B cell (primary cell): ENCODE measurements at places on chromosomes 4 and X. TPM values are rescaled to one million over a fixed set of nuclear protein-coding genes. Genes with fewer than 3 reads are reported as not detected.
A peak's percentile ranks its signal among the peaks of the same experiment; 100 is the strongest.

DNA sequence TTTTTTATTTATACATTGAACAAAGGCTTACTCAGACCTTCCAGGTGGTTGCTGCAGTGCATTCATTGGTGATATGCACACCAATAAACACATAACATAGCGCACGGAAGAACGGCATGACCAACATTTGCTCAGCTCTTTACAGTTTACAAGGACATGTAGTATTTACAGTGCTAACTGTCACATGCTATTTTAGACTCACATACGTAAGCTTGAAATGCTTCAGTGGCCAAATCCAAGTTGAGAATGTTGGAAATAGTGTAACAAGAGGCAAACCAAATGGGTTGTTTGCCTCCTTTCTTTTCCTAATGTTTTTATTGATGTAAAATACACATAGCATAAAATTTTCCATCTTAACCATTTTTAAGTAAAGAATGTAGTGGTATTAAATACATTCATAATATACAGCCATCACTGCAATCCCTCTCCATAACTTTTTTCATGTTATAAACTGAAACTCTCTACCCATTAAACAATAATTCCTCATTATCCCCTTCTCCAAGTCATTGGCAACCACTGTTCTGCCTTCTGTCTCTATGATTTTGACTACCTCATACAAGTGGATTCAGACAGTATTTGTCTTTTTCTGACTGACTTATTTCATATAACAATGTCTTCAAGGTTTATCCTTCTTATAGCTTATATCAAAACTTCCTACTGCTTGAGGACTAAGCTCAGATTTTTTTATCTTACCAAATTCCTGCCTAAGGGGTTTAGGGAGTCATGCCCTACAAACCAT is 1722.9 kb upstream of the AGA start:
- H3K27ac ChIP-seq = no peak overlapping the region
- H3K27me3 ChIP-seq = no peaks in the 10 kb centered on the region
- no peaks in the 10 kb centered on the region for H3K36me3 ChIP-seq
- no peaks in the 10 kb centered on the region for H3K4me1 ChIP-seq
- DNase-seq = no peak

- no peak for DNase-seq
- H3K36me3 ChIP-seq = no peaks in the 10 kb centered on the region
- H3K4me3 ChIP-seq = no peak overlapping the region
- H3K4me1 ChIP-seq = no peaks in the 10 kb centered on the region
Observed at GRCh38 chr4:127606823-127607222, 25.9 kb upstream of the INTU start.

DNA sequence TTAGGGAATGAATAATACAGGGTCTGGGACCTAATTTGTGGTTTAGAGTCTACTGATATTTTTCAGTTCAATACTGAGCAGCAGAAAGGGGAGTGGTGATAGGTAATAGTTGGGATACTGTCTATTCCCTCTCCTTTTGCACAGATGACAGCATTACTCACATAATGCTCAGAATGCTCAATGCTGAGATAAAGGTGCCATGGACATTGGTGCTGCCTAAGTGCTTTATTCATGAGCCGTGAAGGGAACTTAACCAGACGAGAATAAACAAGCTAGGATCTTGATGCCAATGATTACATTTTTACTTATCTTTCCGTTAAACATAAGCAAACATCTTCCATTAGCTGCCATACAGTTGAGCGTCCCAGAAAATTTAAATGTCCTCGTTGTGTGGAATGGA is 75.6 kb downstream of the STK32B start:
- DNase-seq = no peak
- H3K36me3 ChIP-seq = no peaks in the 10 kb centered on the region
- H3K4me1 ChIP-seq = no peaks in the 10 kb centered on the region
- H3K4me3 ChIP-seq = no peak overlapping the region
- H3K27ac ChIP-seq = no peak overlapping the region
- no peaks in the 10 kb centered on the region for H3K27me3 ChIP-seq

DNA sequence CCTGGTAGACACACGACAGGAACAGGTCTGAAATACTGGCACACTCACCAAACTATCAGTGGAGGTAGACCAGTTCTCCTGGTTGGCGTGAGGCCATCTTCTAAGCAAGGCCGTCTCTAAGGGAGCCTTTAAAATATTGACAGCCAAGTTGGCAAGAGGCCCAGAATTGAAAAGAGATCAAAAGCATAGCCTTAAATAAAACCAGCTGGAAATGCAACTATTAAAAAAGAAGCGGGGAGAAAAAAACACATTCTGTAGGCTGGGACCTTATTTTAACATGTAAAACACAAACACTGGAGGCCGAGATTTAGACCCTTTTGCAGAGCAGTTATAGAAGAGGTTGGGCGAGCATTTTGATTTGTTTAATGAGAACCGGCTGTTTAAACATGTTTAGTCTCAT is 233.0 kb upstream of the CLNK start:
- DNase-seq = no peak
- H3K36me3 ChIP-seq = no peaks in the 10 kb centered on the region
- no peak overlapping the region for H3K4me3 ChIP-seq
- no peaks in the 10 kb centered on the region for H3K4me1 ChIP-seq
- H3K27ac ChIP-seq = no peak overlapping the region

GRCh38 chr4:110005461-110006056 is 92.9 kb downstream of the EGF start:
- H3K27me3 ChIP-seq = no peaks in the 10 kb centered on the region
- no peak overlapping the region for H3K27ac ChIP-seq
- peak; percentile 63 for DNase-seq

DNA sequence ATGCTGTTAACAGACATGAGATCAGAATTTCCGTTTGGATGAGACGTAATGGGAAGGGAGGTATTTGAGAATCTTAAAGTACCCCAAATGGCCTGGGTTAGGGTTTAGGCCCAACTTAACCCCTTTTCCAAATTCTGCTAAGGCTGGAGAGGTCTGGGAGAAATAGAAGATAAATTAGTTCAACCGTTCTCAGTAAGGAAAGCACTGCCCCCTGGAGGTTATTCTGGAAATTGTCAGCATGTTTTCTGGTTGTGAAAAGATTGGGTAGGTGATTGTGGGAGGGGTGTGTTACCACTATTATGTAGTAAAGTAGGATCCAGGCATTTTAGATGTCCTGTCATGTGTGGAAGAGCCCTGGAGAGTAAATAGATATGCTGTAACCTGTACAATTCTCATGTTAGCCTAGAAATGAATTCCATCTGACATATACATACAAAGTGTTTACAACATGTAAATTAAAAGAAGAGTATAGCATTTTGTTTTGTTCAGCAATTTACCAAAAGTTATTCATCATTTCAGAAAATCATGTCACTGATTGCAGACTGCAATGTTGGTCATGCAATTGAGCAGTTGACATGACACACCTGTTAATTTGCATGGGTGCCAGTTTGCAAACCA is 26.8 kb upstream of the GRXCR1 start:
- no peak overlapping the region for H3K4me3 ChIP-seq
- peaks cover 10% of the 10 kb centered on the region for H3K27me3 ChIP-seq
- peak; percentile 68 for DNase-seq
- no peaks in the 10 kb centered on the region for H3K4me1 ChIP-seq
- H3K27ac ChIP-seq = no peak overlapping the region

RTL3 gene
- total RNA-seq = not detected in 2 replicates

PI4K2B gene
- total RNA-seq = 13.7 and 16.3 TPM in 2 replicates

NEXMIF gene
- total RNA-seq = 2.3 and 2.5 TPM in 2 replicates

SYAP1 gene
- 18.0 and 18.3 TPM in 2 replicates for total RNA-seq

PABPC1L2A gene
- not detected in 2 replicates for total RNA-seq
